ENCODE measurements at places on chromosomes 1 and 21.

GRCh38 chr1:179021873-179022272 is 3.8 kb upstream of the FAM20B start:
- no peak for DNase-seq

GRCh38 chr1:26276432-26276838 is 3.5 kb upstream of the SH3BGRL3 start:
- DNase-seq = no peak

GRCh38 chr1:95453053-95453452 is 219.0 kb downstream of the RWDD3 start:
- DNase-seq = no peak

- DNase-seq = no peak
Observed at GRCh38 chr1:179707406-179707805, 35.7 kb upstream of the FAM163A start.

DNA sequence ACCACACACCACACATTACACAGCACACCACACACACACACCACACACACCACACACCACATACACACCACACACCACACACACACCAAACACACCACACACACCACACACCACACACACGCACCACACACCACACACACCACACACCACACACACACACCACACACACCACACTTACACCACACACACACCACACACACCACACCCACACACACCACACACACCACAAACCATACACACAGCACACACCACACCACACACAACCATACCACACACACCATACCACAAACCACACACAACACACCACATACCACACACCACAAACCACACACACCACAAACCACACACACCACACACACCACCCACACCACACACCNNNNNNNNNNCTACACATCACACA is 40.9 kb upstream of the SIK1 start:
- DNase-seq = peak; percentile 2

DNA sequence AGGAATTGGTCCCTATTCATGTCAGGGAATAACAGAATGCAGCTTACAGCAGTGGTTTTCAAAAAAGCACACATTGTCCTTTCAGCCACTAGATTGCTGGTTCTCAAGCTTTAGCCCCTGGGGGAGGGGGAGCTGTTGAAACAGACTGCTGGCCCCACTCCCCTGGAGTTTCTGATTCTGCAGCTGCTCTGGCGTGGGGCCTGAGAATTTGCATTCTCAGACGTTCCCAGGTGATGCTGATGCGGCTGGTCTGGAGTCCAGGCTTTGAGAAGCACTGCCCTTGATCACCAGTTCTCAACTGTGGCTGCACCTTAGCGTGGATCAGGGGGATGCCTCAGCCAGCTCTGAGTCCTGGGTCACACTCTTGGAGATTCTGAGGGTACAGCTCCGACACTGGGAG is 62.7 kb upstream of the LAPTM5 start:
- DNase-seq = no peak

DNA sequence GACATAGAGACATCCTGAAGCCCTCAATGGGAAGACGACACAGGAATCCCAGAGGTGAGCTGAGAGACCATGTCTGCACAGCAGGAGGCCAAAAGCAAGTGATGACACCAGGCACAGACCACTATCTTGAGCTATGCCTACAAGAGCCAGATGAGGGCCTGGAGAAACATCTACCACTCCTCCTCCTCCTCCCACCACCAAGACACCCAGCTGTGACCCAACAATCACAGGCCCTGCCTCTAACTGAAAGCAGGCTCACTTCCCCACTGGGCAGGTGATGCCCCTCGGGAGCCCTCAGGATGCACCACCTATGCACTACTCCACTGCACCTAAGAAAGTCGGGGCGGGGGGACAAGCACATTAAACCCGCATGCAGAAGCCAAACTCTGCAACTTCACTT is 16.5 kb downstream of the TADA1 start:
- no peak for DNase-seq

- DNase-seq = no peak
Observed at GRCh38 chr21:14569868-14570267, 23.8 kb upstream of the SAMSN1 start.

DNA sequence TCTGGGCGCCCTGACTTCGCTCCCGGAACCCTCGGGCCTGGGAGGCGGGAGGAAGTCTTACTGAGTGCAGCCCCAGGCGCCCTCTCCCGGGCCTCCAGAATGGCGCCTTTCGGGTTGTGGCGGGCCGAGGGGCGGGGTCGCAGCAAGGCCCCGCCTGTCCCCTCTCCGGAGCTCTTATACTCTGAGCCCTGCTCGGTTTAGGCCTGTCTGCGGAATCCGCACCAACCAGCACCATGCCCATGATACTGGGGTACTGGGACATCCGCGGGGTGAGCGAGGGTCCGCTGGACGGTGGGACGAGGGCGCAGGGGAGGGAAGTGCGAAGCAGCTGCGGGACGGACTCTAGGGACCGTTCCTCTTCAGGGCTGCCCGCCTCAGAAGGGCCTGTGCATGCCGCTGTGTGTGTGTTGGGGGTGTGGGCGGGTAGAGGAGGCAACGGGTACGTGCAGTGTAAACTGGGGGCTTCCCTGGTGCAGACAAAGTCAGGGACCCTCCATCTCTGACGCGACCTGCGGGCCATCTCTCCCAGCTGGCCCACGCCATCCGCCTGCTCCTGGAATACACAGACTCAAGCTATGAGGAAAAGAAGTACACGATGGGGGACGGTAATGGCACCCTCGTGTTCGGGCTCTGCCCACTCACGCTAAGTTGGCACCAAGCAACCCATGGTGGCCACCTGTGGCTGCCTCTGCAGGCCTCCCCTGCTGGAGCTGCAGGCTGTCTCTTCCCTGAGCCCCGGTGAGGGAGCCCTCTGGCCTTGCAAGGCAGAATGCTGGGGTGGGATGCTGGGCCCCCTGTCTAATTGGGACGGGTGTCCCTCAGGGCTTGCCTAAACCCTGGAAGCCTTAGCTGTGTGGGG is at the start of gene GSTM1:
Gene GSTM1 (plus strand): TSS at position 177 of the 859 bp plus-strand sequence. CDS start 57 bp downstream, at position 234.
- no peak for DNase-seq

DNA sequence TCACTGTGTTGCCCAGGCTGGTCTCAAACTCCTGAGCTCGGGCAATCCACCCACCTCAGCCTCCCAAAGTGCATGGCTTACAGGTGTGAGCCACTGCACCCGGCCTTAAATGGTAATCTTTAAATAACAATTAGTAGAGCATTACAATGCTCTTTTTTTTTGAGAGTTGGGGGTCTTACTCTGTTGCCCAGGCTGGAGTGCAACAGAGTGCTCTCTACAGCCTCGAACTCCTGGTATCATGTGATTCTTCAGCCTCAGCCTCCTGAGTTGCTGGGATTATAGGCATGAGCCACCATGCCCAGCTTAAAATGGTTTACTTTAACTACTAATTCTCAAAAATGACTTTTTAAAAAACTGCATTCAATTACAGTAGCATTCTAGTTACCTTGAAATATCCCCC is 52.2 kb downstream of the PIK3R3 start:
- DNase-seq = no peak

DNA sequence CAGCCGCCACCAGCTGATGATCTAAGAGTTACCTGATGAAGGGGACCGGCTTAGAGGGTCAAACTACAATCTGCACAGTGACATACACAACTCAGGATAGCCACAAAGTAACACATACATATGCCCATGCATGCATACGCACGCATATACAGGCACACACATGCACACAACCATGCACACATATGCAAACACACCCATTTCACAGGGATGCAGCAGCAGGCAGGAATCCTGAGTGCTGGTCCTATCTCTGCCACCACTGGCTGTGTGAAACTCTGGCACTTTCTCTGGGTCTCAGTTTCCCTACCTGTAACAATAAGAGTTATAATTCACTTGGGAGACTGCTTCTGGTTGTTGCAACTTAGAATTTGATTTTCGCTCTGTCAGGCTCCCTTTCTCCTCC is 520.2 kb downstream of the PTPRU start:
- no peak for DNase-seq

- no peak for DNase-seq
Observed at GRCh38 chr1:74729741-74730478, 2.9 kb downstream of the CRYZ start.

DNA sequence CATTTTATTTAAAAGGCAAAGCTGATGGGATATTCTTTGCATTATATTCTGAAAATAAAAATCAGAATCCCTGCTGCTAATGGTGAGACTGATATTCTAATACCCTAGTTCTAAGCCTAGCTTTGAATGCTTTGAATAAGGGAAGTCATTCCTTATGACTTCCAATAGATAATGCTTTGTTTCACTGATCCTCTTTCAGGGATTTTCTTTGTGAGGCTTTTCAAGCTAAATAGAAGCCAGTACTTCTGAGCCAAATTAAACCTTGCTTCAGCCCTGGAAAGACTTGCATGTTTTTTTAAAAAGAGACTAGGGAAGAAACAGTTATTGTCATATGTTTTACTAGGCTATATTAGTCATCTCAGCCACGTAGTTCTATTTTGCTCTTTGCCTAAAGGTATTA is 68.5 kb upstream of the CACYBP start:
- DNase-seq = no peak

DNA sequence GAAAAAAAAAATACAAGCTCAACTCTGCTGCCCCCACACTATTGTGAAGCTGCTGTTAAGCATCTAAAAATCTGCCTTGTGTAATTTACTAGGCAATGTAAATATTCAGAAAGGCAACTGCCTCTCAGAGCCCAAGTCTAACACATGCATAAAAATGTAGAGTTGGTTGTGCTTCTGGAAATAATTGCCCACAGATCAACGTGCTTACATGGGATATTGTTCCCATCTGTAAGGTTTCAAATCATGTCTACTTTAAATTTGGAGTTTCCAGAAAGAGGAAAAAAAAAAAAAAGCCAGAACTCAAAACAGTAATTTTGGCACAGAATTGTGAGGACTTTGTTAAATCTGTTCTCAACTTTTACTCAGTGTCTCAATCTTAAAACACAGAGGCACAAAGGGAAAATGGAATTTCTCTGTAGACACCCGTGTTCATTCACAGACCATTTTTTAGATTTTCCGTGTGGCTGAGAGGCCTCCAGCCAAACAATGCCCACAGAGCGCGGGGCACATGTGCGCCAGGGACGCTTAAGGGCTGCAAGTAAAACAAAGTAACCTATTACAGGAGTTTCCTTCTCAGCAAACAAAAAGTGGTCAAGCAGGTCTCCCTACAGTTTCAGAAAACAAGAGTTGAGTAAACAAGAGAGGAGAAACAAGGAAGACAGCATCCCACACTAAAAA is 115.5 kb downstream of the RERE start:
- no peak for DNase-seq

DNA sequence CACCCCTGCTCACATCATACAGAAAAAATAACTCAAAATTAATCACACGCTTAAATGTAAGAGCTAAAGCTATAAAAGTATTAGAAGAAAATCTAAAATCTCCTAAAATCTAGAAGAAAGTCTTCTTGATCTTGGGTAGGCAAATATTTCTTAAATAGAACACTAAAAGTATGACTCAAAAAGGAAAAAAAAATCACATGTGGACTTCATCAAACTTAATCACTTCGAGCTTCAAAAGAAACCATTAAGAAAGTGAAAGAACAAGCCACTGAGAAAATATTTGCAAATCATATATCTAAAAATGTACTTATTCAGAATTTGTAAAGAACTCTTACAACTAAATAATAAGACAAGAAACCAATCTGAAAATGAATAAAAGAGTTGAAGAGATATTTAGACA is 32.7 kb downstream of the LRRC52 start:
- DNase-seq = no peak

- no peak for DNase-seq
Observed at GRCh38 chr1:32394890-32395432, 720 bp upstream of the BSDC1 start.

- no peak for DNase-seq
Observed at GRCh38 chr1:199129247-199129646, 490.4 kb downstream of the PTPRC start.

DNA sequence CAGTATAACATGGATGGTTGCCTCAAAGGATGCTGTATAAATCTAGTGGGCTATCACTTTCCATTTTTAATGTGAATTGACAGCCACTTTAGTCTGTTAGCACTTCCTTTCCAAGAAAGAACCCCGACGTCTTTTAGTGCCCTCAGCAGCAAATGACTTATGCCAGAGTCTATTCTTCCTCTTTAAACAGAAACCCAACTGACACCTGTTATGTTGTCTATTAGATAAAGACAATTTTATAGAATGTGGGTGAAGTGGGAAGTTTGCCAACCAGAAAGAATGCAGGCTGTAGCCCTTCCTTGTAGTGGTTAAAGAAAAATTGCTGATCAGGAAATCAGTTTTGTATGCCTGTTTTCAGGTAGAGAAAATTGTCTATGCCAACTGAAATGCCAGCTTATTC is 344.9 kb downstream of the ZNF326 start:
- no peak for DNase-seq

- no peak for DNase-seq
Observed at GRCh38 chr1:156200044-156200443, 6.1 kb downstream of the SLC25A44 start.

GRCh38 chr1:239841631-239842030 is 250.1 kb upstream of the FMN2 start:
- DNase-seq = no peak

DNA sequence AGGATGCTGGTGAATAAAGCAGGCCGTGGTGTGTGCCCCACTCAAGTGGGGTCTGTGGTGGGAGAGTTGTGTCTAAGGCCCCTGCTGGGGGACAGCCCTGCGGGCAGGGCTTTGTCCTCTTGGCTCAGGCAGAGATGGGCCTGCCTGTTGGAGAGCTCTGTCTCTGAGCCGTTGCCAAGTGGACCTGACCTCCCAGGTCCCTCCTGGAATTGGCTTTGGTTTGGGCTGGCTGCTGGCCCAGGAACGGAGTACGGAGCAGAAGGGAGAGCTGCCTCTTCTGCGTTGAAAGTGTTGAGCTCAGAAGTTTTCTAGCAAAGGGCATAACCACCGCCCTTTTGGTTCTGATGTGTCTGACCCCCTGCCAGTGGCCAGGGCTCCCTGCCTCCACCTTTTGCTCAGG is 153.9 kb downstream of the PEX14 start:
- no peak for DNase-seq

- DNase-seq = no peak
Observed at GRCh38 chr1:212596798-212597197, 11.8 kb upstream of the ATF3 start.

DNA sequence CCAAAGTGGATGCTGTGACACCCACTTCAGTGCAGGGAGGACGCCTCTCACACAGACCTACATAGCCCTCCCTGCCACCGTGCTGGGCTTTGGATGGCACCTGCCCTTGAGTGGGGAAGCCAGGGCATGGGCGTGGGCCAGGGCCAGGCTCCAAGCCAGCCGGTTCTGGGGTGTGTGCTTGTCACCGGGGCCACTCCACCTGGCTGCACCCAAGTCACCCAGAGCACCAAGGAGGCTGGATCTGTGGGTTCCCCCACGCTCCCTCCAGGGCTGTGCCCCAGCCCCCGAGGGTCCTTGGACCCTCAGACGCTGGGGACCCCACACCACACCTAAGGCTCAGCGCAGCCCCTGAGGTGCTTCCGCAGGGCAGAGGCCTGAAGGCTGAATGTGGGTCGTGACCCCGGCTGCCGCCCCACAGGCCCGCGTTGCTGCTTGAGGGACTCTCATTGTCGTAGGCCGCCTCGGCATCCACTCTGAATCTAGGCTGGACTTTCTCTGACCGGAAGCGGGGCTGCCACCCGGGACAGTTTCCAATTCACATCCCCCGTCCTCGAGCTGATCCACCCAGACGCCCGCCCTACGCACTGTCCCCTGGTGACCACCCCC is 1.5 kb downstream of the MXRA8 start:
- DNase-seq = no peak

All from CD4-positive, alpha-beta T cell treated with Interleukin-12 subunit alpha and Interleukin-12 subunit beta, for 1 hour (primary cell).